ENCODE measurements at places on chromosomes 12 and 14.
A peak's percentile ranks its signal among the peaks of the same experiment; 100 is the strongest.

DNA sequence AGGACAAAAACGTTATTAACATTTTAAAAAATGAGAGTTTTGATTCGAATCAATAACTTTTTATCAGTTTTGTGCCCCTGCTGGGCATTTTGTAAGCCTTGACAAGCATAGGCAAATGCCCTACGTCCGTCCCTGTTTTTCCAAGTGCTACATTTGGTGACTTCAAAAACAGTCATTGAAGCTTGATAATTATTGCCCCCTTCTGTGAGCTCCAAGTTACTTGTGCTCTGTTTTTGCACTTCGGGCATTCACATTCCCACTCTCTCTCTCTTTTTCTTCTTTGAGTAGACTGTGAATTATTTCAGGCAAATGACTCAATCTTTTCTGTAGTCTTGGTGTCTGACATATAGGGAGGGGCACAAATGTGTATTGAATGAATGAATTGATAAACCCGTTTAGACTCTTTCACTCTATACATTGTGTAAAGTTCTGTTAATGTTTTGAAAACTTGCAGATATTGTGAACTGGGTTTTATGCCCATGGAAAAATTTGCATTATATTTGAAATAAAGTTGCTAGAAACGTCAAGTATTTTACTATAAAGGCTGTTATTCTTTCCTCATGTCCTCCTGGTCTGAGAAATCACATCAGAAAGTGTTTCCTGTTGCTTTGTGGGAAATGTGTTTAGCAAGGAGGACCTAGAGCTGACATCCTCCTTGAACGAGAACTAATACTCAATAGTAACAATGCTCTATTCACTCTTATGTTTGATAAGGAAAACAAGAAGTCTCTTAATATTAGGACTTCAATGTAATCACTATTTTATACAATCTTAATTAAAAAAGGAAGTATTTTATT lies 1.4 kb downstream of the APAF1 start:
- DNase-seq: no peak

DNA sequence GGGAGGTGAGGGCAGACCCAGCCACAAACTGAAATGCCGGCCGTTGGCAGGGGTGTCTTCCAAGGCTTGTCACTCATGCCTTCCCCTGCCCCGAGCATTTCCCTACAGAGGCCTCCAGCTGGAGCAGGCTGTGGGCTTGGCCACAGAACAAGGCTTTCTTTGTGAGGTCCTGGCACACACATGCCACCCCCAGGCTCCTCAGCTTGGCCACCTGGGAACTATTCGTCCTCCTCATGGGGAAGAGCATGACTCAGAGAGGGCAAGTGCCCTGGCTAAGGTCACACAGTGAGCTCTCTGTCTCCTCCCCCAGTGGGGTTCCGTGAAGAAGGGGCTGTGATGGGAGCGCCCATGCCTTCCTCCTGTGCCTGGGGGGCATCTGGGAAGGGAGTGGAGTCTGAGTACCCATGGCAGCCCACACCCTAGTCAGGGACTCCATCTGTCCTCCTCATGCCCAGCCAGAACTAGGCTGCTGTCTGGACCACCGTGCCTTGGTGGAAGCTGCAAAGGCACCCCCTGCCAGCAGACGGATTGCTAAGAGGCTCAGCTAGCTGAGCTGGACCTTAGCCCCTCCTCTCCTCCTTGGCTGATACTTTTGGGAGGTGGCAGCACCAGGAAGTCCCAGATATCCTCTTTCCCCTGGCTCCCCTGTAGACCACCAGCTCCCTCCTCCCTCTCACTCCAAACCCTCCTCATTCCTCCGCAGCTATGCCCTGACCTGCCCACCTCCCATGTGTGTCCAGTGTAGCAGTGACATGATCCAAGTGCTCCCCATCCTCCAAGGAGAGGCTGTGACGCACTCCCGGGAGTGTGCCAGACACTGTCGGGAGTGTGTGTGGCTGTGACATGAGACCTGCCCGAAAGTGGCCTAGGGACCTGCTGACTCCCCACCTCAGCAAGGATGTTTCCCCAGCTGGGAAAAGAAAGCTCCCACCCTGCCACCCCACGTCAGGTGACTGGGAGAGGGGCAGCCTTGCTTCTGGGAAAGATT lies 21.4 kb downstream of the ABCB9 start:
- DNase-seq: no peak

DNA sequence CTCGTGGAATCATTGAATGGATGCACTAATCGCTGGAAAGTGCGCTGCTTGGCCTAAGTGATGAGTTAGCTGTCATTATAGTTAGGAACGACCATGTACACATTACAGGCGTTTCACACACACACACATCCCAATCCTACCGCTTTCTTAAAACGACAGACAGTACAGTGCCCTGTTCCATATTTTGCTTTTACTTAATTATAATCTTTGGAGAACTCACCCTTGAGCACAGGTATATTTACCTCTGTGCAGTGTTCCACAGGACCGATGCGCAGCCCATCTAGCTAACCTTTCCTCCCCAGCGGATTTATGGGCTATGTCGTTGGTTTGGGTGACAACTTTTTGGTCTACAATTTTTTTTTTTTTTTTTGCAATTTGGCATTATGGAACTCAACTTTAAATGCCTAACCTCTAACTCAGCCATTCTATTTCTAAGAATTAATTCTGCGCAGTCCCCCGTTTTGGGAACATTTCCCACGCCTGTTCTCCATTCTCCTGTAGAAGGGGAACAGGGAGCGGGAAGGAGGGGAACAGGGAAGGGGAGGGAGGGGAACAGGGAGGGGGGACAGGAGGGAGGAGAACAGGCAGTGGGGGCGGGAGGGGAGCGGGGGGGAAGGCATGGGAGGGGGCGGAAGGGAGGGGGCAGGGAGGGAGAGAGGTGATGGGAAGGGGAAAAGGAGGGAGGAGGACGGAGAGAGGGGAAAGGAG lies 663 bp upstream of the ULK1 start:
- DNase-seq: no peak

- no peak for DNase-seq
Measured at GRCh38 chr12:93230326-93230720, 147.4 kb upstream of the NUDT4 start.

DNA sequence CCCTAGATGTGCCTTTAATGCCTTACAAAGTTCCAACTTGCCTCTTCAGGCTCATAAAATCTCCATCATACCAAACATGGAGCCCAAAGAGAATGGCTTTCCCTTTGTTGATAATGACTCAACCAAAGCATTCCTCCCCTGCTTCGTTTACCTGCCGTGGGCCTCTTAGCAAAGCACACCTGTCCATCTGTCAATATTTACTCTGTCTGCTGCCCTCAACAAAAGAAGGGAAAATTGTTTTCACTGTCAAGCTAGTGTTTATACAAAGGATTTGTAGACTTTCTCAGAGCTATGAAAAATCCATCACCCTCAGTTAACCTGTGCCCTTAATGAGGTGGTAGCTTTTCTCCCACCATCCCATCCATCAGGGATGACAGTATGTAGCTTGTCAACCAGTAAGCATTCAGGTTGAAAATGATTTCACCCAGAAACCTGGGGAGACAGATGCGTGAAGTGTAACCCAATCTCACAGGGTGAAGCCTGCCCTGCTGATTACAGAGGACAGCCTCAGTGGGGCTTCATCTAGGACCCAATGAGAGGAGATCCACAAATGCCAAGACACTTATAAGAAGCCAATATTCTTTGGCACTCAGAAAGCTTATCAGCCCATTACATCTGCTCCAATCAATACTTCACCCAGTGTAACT lies 278.1 kb downstream of the NUAK1 start:
- DNase-seq: no peak

DNA sequence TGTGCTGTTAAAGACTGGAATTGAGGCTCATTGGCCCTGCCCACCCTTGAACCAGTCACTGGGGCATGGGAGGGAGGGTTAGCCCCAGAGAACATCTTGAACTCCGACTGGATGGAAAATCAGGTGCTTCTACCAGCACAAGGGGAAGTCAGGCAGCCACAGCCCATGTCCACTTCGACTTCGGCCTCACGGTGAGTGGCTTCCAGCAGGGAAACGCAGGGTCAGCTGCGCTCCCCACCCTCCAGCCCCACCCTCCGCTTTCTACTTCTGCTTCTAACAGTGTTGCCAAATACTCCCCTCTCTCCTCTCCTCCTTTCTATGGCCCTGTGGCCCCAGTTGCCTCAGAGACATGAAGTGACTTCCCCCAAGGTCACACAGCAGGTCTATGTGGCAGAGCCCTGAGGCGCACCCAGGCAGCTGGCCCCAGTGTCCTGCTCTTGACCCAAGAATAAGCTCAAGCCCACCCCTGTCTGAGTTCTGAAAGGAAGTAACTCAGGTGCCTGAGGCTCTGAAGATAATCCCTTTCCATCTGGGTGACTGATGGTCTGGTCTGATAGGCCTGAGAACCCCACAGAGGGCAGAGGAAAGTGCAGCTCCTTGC lies 11.9 kb upstream of the SH2B3 start:
- no peak for DNase-seq

- no peak for DNase-seq
Measured at GRCh38 chr12:94585626-94586025, 64.7 kb downstream of the TMCC3 start.

DNA sequence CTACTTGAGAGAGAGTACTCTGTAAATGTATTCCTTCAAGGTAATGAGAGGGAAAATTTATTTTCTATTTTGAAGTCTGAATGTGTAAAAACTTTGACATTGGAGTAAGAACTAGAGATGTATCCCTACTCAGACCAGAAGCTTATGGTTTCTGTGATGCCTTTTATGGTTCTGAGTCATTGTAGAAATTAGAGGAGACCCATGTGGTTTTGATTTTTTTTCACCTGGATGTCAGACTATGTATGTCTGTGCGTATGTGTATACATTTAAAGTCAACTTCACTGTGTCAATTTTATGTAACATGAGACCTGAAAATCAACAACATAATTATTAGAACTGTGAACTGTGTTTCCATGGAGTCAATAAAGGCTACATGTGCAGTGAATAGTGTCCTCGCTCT lies 302.0 kb downstream of the TRHDE start:
- DNase-seq: no peak

GRCh38 chr12:18135086-18135485 lies 45.1 kb upstream of the RERGL start:
- DNase-seq: no peak

- DNase-seq: no peak
Measured at GRCh38 chr12:111034886-111035577, 114.7 kb upstream of the MYL2 start.

DNA sequence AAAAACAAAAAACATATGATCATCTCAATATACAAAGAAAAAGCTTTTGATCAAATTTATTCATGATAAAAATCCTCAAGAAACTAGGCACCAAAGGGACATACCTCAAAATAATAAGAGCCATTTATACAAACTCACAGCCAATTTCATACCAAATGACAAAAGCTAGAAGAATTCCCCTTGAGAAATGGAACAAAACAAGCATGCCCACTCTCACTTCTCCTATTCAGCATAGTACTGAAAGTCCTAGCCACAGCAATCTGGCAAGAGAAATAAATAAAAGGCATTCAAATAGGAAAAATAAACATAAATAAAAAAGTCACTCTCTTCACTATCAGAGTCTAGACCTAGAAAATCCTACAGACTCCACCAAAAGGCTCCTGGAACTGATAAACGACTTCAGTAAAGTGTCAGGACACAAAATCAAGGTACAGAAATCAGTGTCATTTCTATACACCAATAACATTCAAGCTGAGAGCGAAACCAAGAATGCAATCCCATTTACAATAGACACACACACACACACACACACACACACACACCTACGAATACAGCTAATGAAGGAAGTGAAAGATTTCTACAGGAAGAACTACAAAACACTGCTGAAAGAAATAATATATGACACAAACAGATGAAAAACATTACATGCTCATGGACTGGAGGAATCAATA lies 1486.2 kb upstream of the SEL1L start:
- DNase-seq: no peak

DNA sequence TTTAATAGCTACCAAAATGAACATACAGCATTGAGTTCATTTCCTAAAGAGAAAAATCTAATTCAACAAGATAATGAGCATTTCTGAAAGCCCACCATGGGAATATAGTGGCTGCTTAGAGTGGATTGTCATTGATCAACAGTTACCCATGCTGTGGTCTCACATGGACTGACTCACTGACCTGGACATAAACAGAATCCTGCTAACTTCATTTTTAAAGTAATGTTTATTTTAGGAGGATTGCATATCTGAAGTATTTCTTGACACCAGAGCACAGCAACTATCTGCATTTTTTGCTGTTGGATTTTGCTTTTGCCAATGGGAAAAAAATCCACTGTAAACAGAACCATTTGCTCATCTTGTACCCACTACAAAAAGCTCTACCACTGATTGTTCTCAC lies 71.7 kb downstream of the KCNC2 start:
- DNase-seq: peak; percentile 3

- DNase-seq: no peak
Measured at GRCh38 chr12:100666588-100666987, 93.1 kb downstream of the GAS2L3 start.

- DNase-seq: peak; percentile 74
Measured at GRCh38 chr12:101857043-101857558, 20.3 kb upstream of the DRAM1 start.

DNA sequence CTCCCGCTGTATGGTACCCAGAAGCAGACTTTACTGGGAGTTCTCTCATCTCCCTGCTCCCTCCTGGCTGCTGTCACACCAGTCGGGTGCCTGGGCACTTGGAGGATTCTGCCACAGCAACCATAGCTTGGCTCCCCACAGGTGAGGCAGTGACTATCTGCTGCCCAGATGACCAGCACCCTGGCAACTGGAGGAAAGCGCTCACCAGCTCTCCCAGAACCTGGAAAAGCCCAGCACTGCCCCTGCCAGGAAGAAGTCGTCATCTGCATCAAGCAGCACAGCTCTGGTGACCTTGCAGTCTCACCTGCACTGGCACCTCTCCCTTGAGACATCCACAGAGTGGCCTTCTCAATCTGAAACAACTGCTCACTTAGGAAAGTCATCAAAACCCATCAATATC lies 31.9 kb upstream of the TC2N start:
- DNase-seq: no peak

- no peak for DNase-seq
Measured at GRCh38 chr14:22723815-22724214, 42.7 kb upstream of the OXA1L start.

GRCh38 chr14:59776468-59776867 lies 94.1 kb downstream of the RTN1 start:
- no peak for DNase-seq

DNA sequence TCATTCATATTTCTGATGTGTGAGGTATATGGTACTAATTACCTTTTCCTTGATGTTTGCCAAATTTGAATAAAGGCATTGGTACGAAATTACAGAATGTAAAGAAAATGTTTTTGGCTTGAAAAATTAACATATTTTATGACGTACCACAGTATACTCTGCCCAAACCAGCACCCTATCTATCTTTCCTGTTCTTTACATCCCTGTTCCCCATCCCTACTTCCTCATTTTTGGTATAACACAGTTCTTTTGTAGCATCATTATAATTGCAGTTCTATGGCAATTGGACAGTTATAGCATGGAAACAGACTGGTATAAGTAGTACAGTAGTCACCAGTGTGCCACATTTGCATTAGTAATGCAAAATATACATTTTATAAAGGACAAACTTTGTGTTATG lies 7.0 kb upstream of the CCT2 start:
- no peak for DNase-seq

DNA sequence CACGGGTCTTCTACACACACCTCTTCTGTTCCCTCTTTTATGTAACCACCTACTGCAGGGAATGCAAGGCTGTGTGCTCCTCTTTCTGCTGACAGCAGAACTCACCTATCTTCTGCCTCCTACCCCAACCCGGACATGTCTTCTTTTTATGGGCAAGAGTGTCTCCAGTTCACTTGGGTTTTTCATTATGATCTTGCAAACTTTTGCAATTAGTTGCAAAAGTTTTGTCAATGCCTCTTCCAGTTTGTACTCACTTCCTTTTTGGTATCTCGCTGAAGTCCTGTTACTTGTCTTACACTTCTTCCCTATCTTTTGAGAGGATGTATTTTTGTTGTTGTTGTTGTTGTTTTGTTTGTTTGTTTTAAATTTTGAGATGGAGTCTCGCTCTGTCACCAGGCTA lies 50.6 kb downstream of the DRAM1 start:
- no peak for DNase-seq

All from non-pigmented ciliary epithelial cell (primary cell).